ENCODE measurements at places on chromosomes 1 and 21.

DNA sequence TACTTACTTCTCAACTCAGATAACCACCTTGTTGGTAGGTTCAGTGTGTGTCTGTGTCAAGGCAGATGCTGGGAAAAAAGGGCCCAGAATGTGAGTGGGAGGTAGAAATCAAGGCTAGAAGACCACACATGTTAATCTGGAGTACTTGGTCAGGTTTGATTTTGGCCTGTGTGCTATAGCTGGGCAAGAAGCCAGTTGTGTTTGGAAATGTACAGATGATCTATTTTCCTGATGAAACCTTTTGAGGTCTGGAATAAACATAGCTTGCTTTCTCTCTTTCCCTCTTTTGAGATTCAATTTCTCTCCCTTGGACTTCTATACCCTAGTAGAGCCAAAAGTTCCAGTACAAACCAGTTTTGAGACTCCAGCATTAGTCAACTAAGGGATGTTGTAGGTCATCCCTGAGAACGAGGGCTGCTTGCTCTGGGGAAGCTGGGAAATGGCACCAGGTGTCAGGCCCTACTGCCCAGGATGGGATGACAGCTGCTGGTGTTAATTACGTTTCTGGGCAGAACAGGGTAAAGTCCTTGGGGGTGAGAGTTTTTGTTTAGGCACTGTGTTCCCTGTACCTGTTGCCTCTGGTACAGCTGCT lies 15.8 kb downstream of the MAPKAPK2 start:
- no peak for DNase-seq

- DNase-seq: no peak
Measured at GRCh38 chr1:93680420-93681100, 1.1 kb downstream of the BCAR3 start.

GRCh38 chr1:84674705-84675104 lies 15.6 kb downstream of the SSX2IP start:
- DNase-seq: no peak

- no peak for DNase-seq
Measured at GRCh38 chr1:223731133-223731770, 18.9 kb downstream of the CAPN2 start.

DNA sequence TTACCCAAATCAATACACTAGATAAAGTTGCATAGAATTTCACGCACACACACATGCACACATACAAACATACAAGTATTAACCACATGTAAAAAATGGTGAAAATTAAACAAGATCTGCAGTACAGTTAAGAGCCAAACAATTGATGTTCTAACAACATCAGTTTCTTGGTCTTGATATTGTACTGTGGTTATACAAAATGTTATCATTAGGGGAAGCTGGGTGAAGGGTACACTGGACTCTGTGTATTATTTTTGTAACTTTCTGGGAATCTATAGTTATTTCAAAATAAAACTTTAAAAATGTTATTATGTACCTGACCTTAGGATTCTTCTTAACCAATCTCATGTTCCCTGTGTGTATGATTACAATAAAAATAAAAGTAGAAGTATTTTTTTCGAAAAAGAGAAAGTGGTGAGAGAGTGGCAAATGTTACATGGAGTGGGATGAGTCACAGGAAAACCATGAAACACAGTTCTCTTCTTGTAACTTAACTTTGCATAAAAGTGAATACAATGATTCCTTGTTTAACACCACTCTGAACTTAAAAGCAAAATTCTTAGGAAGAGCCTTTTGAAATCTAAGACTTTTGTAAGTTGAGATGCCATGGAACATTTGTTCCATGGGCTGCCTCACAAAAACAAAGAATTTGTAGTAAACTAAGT lies 101.6 kb upstream of the RUNX1 start:
- no peak for DNase-seq

DNA sequence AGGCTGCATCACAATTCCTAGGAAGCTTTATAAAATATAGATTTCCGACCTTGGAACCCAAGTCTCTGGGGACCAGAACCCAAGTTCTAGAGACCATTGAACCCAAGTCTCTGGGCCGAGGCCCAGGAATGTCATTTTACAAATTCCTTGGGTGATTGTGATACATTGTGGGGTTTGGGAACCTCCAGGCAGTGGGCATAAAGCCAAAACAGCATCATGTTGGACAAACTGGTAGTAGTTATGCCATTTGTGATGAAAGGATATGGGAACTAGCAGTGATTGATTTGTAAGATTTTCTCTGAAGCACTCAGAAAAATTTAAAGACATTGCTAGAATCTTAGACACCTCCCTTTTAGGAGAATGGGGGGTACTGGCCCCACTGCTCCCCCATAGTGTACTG lies 160.2 kb downstream of the HIVEP3 start:
- DNase-seq: no peak

GRCh38 chr1:18018366-18018765 lies 89.2 kb upstream of the IGSF21 start:
- DNase-seq: no peak

DNA sequence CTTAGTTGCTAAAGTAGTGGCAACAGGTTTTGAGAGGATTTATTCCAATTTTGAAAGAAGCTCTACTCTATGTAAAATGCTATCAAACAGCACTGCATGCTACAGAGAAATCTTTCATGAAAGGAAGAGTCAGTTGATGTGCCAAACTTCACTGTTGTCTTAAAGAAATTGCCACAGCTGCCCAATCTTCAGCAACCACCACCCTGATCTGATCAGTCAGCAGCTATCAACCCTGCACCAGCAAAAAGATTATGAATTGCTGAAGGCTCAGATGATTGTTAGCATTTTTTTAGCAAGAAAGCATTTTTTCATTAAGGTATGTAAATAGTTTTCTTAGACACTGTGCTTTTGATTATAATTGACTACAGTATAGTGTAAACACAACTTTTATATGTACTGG lies 49.6 kb downstream of the SLC9C2 start:
- DNase-seq: no peak

- no peak for DNase-seq
Measured at GRCh38 chr1:150194381-150195031, 41.4 kb downstream of the ANP32E start.

GRCh38 chr1:6599141-6599975 lies 3.3 kb downstream of the KLHL21 start:
- no peak for DNase-seq

DNA sequence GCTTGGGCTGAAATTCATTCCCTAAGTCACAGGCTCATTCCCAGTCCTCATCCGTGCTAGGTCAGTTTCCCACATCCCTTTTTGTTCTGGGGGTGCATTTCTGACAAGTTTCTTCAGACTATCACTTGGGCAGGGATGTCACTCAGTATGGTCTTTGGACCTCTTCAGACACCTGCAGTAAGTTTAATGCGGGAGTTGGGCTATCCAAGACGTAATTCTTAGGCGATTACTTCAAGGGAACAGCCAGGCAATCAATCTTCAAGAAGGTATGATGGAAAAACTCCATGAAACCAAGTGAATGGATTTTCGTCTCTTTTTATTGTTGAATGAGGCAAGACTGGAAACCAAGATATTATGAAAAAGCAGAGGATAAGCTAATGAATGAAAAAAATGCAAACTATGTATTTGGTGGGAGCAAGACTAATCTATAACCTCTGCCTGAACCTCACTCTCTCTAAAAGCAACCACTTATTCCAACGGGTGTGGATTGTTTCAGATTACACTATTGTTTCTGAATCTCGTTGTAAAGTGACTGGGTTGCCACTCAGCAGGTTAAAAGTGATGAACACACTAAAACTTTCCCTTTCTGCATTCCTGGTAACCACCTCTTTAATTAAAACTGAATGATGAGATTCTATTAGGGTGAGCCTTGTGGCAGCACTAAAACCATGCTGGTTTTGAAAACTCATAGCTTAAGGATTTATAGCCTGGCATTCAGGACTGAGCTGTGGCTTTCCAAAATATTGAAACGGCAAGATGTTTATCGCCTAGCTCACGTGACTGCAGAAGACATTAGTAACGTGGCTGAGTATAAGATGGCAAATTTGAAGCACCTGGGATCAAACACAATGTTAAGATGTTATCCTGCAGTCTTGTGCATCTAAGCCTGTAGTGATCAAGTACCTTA lies 1.1 kb downstream of the RASAL2 start:
- no peak for DNase-seq

DNA sequence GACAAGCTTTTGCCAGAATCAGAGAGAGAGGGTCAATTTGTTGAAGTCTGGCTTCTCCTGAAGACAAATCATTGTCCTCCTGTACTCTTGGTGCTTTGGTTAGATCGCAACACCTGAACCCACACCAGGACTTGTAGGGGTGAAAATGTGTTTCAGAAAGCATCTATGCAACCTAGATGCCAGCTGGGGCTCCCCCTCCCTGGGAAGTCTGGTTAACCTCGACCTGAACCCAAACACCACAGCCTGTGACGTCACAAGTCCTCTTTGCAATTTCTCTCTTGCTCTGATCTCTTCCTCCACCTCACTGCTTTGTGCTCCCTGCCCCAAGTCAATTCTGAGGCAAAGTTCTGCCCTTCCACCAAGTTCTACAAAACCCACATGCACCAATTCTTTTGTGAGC lies 42.8 kb upstream of the USP24 start:
- DNase-seq: no peak

GRCh38 chr1:27057801-27058625 lies 45.4 kb upstream of the TENT5B start:
- no peak for DNase-seq

GRCh38 chr1:25430967-25431881 lies 527 bp downstream of the MACO1 start:
- no peak for DNase-seq

GRCh38 chr1:78779831-78780230 lies 130.2 kb downstream of the IFI44 start:
- no peak for DNase-seq

GRCh38 chr1:31785020-31785946 lies 21.1 kb upstream of the ADGRB2 start:
- no peak for DNase-seq

DNA sequence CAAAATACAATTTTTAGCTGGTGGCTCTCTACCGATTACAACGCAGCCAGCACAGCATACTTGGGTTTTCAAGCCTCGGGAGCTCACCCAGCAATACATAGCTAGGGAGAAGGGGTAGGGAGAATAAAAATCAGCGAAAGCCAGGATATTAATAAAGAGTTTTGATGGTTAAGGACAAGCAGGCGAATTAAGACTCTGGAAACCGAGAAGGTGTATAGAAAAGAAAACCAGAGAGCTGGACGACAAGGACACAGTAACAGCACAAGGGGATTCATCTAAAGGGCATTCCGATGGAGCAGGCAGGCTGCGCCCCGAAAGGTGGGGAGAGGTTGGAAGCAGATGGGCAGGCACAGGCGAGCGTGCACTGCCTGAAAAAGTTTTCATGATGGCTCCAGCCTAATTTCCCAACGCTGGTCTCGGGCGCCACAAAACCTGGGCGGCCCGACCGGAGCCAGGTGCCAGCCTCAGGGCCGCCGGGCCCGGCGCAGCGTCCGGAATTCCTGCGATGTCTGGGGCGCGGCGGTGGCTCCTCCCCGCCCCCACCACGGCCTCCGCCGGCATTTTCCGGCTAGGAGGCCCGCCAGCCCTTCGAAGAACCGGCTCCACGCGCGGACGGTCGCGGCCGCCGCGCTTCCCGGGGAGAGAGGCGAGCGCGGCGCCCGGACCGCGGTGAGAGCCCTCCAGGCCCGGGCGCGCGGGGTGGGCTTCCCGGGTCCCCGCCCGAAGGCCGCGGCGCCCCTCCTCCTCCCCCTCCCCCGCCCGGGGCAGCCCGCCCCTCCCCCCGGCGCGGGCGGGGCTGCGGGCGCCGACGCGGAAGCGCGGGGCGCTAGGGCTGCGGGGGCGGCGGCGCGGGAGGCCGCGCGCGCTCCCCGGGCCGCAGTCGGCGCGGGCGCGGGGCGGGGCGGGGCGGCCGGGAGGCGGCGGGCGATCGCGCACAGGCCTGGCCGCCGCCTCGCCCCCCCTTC lies 774 bp upstream of the DYRK1A start:
- no peak for DNase-seq

DNA sequence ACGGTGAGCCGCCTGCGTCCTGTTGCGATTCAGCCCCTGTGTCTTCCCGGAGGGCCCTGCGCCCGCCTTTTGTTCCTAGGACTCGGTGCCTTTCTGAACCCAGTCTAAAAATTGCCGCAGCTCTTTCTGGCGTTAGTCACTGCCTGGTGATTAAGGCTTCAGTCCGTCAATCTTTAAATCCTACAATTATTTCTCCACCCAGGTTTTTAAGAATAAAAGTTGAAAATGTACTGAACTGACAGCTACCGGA lies 16.2 kb upstream of the PDXK start:
- DNase-seq: no peak

GRCh38 chr1:186476264-186477040 lies 15.5 kb upstream of the PDC start:
- DNase-seq: no peak

DNA sequence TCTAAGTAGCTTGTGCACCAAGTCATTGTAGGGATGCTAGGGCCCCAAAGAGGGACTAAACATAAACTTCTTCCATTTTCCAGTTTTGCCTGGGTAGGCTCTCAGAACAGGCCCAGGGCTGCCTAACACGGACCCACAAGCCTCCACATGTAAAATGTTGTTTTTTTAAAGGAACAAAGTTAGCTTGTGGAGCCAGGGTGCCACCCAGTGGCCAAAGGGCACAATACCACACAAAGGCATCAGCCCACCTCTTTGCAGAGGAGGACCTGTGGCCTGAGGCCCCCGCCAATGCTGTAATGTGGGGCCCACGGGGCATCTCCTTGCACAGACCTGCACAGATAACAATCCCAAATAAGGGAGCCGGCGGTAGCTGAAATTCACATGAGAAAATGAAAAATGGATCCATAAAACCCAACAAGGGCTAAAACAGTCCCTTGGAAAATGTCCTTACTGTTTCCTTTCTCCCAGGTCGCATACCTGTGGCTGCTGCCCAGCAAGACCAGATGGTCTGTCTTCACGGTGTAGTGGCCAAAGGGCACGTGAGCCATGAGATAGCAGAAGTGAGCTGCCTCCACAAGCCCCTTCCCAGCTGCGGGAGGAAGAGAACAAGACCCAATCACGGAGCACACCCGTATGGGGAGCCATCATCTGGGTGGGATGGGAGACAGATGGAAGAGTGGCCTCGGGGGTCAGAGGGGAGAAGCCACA lies 23.8 kb downstream of the SEC16B start:
- DNase-seq: no peak

DNA sequence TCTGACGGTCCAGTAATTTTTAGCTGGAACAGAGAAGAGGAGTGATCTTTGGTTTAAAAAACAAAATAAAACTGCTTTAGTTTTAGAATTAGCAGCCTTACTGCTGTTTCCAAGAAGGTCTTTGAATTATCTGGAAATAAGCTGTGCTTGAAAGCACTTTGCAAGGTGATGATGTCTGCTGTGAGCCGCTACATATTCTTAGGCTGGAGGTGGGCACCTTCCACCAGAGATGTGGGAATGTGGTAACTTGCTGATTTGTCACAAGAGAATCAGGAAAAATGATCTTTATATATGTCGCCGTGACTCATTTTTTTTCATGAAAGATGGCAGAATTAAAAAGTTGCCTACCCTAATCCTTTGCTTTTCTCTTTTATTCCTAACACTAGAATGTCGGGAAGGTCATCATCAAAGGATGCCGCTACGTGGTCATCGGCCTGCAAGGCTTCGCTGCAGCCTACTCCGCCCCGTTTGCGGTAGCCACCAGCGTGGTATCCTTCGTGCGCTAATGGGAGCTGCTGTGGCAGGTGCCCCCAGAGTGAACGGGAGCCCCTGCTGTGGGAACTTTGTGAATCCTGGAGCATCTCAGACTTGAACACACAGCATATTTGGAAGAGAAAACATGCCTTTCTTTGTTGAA lies 6.2 kb downstream of the C1orf115 start:
- DNase-seq: no peak

GRCh38 chr1:196678510-196678884 lies 26.7 kb downstream of the CFH start:
- DNase-seq: no peak

All from activated CD4-positive, CD25-positive, alpha-beta regulatory T cell treated with anti-CD3 and anti-CD28 coated beads, Interleukin-2, amount 50 U/mL, for 16 hours (primary cell).